ENCODE measurements at places on chromosomes 4 and X. TPM values are rescaled to one million over a fixed set of nuclear protein-coding genes. Genes with fewer than 3 reads are reported as not detected.

The C4orf36 gene
- 0.89 TPM for total RNA-seq

DNA sequence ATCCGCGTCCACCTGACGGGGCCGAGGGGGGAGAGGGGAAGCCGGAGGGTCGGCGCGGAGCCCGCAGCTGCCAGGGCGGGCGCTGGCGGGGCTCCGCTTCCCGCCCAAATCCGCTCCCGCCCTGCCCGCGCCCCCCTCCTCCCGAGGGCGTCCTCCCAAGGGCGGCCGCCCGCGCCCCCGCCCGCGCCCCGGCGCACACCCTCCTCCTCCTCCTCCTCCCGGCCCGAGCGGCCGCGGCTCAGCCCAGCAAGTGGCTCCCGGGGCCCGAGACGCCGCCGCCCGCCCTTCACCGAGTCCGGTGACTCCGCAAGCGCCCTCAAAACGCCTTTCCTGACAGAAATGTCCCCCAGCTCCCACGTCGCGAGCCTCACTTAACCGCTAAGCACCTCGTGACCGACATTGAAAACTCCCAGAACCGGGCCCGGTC lies 487 bp downstream of the HMGB2 start:
- peak; percentile 41 for DNase-seq

The PLAC1 gene
- total RNA-seq, result not detected

GRCh38 chr4:148238811-148239493 lies 203.3 kb downstream of the NR3C2 start:
- DNase-seq, result no peak

The TCEAL7 gene
- 8.1 TPM for total RNA-seq

GRCh38 chr4:56197387-56197786 lies 189.9 kb downstream of the AASDH start:
- DNase-seq, result no peak

The USP26 gene
- not detected for total RNA-seq

DNA sequence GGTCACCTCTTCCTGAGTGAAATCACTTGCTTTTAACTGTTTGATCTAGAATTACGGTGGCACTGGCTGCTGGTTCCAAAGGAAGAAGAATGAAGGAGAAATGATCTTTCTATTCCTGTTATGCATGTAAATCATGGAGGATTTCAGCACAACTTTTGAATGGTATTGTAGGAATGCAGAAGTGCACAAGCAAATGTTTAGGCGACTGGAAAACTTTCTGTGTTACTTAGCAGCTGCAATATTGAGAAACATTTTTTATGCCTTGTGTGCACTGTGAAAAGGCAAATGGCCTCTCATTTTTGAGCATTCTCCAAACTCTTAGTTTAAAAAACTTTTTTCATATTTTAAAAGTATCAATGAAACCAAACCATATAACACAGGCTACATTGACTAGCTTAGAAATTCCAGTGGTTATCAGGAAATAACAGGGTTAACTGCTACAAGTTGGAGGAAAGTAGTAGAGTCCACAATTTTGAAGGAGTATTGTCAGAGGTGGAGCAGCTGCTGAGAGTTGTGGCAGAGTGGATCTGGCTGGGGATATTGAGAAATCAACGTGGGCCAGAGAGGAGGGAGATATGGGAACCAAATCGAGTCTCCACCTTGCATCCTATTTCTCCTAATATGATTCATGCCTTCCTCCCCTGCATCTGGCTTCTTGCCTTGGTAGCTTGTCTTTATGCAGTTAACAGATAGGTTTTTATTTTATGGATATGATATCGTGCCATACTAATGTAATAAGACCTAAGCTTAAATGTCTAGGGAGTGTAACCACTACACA lies 32.0 kb upstream of the FHL1 start:
- no peak for DNase-seq

DNA sequence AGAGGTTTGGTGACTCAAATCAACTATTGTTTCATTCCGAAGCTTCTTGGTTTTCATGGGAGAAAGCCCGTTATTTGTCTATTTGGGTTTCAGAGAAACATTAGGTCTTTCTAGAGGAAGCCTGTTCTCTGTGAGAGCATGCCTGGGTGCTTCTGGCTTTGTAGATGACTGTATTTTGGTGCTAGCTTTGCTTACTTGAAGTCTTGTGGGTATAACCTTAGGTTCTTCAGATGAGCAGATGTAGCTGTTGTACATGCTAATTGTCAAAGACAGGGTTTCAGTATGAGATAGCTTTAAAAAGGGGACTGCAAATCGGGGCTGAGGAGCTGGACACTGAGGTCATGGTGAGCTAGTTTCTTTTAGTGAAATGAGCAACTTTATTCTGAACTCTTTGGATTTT lies 7.9 kb upstream of the STOX2 start:
- no peak for DNase-seq

GRCh38 chrX:149296092-149296491 lies 209.0 kb downstream of the IDS start:
- DNase-seq, result no peak

The CLNK gene
- total RNA-seq, result 0.14 TPM

DNA sequence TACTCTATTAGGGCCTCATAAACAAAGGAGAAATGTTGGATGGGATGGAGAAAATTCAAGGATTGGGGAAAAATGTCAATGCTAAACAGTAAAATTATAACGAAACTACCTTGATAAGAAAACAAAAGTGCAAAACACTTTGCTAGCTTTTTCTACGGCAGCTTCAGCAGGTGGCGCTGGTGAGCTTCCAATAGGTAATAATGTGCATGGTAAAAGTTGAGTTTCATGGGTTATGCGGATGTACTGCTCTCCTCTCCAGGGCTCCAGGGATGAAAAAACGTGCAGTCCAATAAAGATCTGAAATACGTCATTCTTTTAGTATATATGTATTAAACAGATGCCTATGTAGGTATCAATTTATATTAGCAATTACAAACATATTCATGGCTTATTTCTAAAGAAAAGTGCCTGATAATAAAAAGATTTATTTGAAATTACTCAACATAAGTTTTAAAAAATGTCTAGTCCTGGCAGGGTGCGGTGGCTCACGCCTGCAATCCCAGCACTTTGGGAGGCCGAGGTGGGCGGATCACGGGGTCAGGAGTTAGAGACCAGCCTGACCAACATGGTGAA lies 239.6 kb downstream of the GRXCR1 start:
- peak; percentile 49 for DNase-seq

- DNase-seq, result no peak
Measured at GRCh38 chrX:2933125-2933900, 4.2 kb upstream of the ARSD start.

The CUL4B gene
- total RNA-seq, result 36.1 TPM

The PNMA5 gene
- total RNA-seq, result not detected

DNA sequence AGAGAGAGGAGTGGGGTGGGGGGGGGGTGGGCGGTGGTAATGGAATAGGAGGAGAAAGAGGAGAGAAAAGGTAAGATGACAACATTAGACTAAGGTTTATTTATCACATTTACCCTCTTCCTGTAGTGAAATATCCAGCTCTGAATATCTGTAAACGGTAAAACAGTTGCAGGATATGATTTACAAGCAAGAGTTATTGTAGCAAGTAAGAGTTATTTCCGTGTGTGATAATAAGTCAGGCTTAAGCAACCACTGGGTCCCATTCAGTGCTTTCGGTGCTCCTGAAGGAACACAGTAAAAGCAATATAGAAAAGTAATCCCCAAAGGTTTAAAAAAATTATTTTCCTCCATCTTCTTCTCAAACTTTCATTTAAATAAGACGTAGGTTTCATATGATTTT lies 103.6 kb downstream of the MANBA start:
- no peak for DNase-seq

DNA sequence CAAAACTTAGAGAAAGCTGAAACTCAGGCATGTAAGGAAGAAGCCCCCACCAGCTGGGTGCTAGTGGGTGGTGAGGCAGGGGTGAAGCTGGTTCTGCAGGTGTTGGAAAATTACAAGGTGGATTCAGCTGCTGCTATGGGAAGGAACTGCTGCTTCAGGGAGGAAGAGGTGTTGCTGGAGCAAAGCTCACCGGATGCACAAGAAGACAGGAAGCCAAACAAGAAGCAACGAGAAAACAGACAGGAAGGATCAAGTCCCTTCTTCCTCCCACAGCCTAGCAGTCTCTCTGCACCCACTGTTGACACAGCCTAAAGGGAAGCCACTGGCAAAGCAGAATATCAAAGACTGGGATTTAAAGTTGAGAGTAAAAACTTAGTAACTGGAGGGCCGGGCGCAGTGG lies 100.2 kb upstream of the JADE1 start:
- no peak for DNase-seq

DNA sequence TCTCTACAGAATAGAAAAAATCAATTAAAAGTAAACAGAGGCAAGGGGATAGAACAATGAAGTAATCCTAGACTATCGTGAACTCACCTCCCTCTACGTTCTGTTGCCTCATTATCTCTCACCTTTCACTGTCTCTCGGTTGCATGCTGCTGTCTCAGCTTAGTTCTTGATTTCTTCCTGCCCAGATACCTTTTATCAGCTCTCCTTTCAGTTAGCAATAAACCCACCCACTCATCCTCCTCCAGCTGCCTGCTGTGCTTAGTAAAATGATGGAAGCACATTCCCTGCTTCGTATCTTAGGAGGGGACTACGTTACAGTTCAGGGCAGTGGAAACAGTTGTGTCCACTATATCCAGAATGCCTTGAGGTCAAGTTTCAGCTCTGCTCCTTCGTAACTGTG lies 1709.5 kb upstream of the AGA start:
- DNase-seq, result no peak

The PPP1R2C gene
- total RNA-seq, result not detected

The CPE gene
- 39.6 TPM for total RNA-seq

The CLCN4 gene
- total RNA-seq, result 8.0 TPM

The ATP2B3 gene
- not detected for total RNA-seq

- DNase-seq, result no peak
Measured at GRCh38 chrX:17192106-17192505, 182.9 kb upstream of the NHS start.

The TMPRSS11B gene
- total RNA-seq, result not detected

GRCh38 chrX:103730796-103731493 lies 20.2 kb downstream of the TMEM31 start:
- no peak for DNase-seq

The NXF2 gene
- total RNA-seq, result not detected

The IGBP1 gene
- total RNA-seq, result 61.9 TPM
